Panc1 (cell line): ENCODE measurements at places on chromosomes 11 and 22. TPM values are rescaled to one million over a fixed set of nuclear protein-coding genes. Genes with fewer than 3 reads are reported as not detected.

- no peaks in the 10 kb centered on the region for H3K27me3 ChIP-seq
- H3K4me1 ChIP-seq = no peaks in the 10 kb centered on the region
- no peak for DNase-seq
Measured at GRCh38 chr22:44256085-44256484, 56.7 kb downstream of the SHISAL1 start.

GRCh38 chr22:31806751-31807150, 52.9 kb downstream of the DEPDC5 start:
- H3K4me1 ChIP-seq = no peaks in the 10 kb centered on the region
- H3K27ac ChIP-seq = no peak overlapping the region
- H3K27me3 ChIP-seq = no peaks in the 10 kb centered on the region
- DNase-seq = no peak
- no peak overlapping the region for H3K4me3 ChIP-seq
- H3K36me3 ChIP-seq = peaks cover 6% of the 10 kb centered on the region; the same call in 1 of the 2 replicates

DNA sequence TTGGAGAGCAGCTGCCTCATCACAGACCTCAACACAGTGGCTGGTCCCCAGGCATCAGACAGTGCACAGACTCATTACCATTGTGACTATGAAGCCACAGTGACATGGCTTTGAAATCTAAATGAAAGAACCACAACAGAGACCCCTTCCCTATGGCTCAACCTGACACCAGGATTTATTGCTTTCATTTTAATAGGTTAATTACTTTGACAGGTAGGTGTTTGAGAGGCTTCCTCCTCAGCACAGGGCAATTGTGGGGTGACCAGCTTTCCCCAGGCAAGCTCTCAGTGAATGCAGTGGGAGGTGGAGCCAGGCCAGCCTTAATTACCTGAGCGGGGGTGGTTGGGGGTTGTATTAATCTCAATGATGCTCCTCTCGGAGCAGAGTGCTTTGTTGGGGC, 102.3 kb downstream of the CHST1 start:
- H3K27ac ChIP-seq = no peak overlapping the region
- no peaks in the 10 kb centered on the region for H3K36me3 ChIP-seq
- no peak for DNase-seq
- H3K4me3 ChIP-seq = no peak overlapping the region
- peaks cover 2% of the 10 kb centered on the region; the same call in 1 of the 2 replicates for H3K27me3 ChIP-seq

Gene ZNF215
- total RNA-seq = 12.8 TPM

Gene PDHX
- total RNA-seq = 63.0 TPM

Gene SCGB1C1
- not detected for total RNA-seq

Gene RELT
- total RNA-seq = 11.3 TPM

Gene CASP5
- total RNA-seq = not detected

Gene MMP13
- total RNA-seq = 0.15 TPM
